Retinal pigment epithelial cell (primary cell): ENCODE measurements at places on chromosomes 6 and 20.
A peak's percentile ranks its signal among the peaks of the same experiment; 100 is the strongest.

DNA sequence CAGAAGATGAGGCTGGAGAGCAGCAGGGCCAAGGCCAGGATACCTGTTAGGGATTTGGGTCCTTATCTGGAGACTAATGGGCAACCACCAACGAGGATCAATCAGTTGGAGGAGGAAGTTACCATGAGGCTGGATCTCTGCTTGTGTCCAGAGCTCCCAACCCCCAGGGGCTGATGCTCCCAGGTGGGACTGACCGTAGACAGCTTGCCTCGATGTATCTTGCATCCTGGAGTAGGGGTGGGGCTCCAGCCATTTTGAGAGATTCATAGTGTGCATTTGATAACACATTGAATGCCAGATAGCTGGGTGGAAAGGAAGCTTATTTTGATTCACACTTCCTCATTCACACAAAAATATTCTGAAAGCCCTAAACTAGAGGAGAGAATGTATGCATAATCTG is 4.6 kb upstream of the RFPL4B start:
- no peak for DNase-seq

GRCh38 chr6:75882734-75883133 is 133.7 kb downstream of the MYO6 start:
- DNase-seq, result peak; percentile 6

DNA sequence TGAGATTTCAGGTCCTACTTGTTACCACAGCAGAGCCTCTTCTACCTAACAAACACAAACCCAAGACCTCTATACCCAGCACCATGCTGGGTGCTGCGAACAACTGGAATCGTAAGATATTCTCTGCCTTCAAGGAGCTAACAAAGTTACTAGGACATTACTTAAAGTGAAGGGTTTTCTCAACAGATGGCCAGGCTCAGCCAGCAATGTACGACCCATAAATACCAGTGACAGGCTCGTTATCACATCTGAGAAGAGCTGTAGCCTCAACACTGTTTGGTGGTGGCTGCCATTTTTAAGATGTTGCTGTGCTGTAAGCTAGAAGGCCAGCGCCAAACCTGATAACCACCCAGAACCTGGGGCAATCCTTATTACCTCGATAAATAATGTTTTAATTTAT is 406.5 kb downstream of the KIF16B start:
- no peak for DNase-seq

DNA sequence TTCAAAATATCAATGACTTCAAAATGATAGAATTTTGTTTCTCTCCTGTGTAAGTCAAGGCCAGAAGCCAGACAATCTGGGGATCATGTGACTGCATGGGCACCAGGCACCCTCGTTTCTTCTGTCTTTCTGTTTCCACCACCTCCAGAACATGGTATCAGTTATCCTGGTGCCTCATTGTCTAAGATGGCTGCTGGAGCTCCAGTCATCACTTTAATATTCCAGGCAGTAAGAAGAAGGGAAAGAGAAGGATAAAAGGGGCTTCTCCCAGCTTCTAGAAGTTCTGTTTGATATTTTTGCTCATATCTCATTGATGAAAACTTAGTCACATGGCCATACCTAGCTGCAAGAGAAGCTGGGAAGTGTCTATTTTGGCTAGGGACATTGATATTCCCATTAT is 25.7 kb downstream of the ZNF341 start:
- DNase-seq, result no peak
